ENCODE measurements at places on chromosomes 13 and 19.

DNA sequence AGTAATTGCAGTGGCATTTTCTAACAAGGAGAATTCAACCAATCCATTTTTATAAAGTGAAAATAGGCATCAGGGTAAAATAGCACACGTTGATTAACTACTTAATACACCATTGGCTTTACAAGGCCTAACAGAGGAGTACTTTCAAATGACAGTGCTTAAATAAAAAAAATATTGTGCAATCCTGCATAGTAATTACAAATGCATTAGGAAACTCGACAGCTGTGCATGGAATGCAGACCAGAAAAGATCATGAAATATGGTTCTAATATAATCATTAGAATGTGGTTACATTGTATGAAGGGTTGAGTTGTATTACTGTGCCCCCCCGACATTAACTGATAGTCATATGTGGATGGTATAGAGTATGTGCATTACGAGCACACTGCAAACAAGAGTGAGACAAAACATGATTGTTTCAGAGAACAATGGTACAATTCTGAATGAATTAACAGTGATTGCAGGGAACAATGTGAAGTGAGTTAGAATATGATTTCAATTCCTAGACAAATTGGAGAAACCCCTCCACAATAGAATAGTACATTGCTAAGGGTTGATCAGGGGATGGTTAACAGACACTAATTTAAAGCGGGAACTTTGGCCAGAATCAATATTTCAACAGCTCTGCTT lies 270.6 kb downstream of the GPC5 start:
- no peak for DNase-seq

DNA sequence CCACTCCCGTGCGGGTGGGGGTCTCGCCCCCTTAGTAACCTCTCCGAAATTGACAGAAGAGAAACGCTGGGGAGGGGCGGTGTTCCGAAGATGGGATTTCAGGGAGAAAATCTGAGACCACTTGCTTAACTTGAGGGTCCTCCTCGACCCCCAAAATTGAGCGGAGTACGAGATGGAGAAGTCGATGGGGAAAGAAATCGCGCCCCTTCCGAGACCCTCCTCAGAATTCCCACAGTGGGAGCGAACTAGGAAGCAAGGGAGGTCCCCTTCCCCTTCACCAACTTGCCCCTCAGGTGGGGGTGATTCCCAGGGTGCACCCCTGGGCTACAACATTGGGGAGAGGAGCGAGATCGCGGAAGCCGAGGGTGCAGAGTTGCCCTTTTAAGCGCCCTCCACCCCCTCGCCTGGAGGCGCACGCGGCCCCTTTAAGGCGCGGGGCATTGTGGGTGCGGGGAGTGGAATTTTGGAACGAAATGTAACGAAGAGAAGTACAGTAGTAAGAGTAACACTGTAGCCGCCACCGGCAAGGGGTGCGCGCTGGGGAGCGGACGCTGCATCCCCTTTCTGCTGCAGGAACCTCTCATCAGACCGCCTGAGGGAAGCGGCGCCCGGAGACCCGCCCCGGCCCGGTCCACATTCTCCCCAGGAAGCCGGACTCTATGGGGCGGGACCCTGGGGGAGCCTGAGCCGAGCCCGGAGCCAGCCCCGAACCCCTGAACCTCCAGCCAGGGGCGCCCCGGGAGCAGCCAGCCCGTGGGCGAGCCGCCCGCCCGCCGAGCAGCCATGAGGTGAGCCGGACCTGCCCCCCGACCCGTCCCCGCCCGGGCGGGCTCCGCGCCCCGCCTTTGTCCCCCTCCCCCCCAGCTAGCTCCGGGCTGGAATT lies at the start of gene VASP:
VASP (plus strand) TSS at position 491 of the 883 bp plus-strand sequence; CDS start at position 784, 293 bp downstream.
- DNase-seq, result peak; percentile 81

DNA sequence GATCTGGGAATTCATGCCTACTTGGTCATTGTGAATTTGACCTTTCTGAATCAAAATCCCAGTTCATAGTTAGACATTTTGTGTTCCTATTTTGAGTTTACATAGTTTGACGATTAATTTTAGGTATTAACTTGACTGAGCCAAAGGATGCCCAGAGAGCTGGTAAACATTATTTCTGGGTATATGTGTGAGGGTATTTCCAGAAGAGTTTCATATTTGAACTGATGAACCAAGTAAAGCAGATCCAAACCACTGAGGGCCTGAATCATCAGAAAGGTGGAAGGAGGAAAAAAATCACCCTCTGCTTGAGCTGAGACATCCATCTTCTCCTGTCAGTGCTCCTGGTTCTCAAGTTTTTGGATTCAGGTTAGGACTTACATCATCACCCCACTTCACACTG lies 116.6 kb downstream of the CYSLTR2 start:
- DNase-seq, result no peak

- peak; percentile 81 for DNase-seq
Observed at GRCh38 chr19:54188215-54188871, 1.0 kb downstream of the MBOAT7 start.

- DNase-seq, result no peak
Observed at GRCh38 chr13:102677122-102677521, 17.7 kb downstream of the METTL21C start.

GRCh38 chr19:35710784-35711723 lies 6.7 kb downstream of the ZBTB32 start:
- no peak for DNase-seq

GRCh38 chr13:80955501-80955900 lies 614.6 kb upstream of the SPRY2 start:
- DNase-seq, result no peak

DNA sequence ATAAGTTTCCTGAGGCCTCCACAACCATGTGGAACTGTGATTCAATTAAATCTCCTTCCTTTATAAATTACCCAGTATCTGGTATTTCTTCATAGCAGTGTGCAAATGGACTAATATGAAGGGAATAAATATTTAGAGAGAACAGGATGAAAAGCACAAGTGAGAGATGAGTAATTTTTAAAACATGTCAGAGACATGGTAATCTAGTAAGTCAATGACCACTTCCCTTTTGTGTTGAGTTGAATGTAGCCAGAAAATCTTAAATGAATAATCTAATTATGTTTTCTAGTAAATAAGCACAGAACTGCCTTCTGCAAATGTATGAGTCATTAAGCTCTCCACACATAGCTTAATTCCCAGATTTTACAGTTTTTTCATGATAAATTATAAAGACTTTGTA lies 524.1 kb upstream of the SLITRK5 start:
- DNase-seq, result peak; percentile 79

DNA sequence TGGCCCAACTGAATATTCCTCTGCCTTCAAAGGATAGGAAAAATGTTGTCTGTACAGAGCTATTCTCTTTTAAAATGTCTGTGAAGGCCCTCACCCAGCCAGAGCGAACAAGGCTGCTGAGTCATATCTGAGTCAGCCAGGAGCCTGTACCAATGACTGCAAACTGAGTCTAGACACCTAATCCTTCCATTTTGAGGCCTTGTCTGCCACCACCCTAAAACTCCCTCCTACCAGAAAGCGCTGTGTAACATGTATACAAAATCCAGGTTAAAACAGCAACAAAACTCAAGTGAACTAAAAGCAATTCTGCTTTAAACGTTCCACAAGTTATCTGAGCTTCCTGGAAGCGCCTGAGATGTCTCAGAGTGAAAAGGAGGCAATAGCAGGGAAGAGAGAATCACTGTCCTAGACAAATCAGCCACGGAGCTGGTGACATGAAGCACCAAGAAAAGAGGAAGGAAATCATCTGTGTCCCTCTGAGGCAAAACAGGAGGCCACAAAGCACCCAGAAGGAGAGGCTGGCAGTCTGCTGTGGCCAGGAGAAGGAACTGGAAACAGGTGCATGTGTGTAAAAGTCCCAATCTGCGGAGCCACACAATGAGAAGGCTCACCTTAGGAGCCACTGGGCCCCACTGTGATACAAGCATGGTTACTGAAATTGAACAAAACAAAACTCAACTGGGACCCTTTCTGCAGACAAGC lies 10.2 kb downstream of the DHRS12 start:
- peak; percentile 87 for DNase-seq

DNA sequence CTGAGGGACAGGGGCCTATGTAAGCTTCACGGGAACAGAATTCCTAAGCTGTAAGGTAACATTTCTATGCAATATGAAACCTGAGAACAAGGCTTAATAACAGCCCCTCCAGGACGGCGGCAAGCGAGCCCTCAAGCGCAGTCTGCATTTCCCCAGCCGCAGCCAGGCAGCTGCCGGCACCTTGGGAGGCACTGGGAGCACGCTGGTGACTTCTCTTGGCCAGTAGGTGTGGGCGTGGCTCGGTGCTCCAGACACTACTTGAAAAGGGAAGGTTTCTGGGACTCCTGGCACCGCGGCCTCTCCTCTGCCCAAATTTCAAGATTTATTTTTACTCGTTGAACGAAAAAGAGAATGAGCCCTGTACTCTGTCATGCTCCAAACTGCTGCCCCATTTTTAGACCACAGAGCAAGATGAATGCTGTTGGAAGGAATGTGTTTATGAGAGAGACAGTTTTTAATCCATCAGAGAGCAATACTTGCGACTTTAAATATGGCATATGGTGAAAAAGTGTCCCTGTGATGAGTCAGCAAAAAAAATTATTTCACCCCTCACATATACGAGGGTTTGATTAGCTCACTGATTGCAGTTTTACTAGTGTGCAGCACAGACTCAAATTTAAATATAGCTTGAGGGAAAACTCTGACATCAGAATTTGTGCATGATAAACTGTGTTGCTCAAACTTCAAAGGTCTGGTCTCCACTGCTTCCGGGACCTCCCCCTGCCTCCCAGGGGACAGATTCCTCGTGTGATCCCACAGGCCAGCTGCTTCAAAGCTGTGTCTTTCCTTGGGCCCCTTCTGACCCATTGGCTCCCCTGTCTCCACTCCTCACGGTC lies 81.2 kb downstream of the COL4A2 start:
- DNase-seq, result peak; percentile 66

GRCh38 chr13:33319859-33320258 lies 34.3 kb upstream of the STARD13 start:
- DNase-seq, result no peak

DNA sequence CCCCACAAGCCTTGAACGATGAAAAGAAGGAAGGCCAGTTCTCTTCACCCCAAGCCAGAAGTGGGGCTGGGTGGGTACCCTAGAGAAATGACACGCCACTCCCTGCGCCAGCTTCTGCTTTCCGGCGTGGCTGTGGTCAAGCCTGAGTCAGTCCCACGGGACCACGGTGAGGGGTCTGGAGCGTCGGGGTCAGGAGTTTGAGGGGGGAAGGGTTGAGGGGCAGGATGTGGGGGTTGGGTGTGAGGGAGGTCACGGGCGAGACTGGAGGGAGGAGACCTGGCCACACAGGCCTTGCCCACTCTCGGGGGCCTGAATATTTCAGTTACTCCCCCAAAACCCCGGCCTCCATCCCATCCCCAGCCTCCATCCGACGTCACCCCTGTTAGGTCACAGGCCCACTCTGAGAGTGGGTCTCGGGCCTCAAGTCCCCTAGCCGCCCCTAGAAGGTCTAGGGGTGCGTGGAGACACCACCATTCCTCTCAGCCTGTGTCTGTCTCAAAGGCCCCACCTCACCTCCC lies 500 bp upstream of the IFI30 start:
- no peak for DNase-seq

- no peak for DNase-seq
Observed at GRCh38 chr19:7918615-7919421, 1.3 kb upstream of the SNAPC2 start.

DNA sequence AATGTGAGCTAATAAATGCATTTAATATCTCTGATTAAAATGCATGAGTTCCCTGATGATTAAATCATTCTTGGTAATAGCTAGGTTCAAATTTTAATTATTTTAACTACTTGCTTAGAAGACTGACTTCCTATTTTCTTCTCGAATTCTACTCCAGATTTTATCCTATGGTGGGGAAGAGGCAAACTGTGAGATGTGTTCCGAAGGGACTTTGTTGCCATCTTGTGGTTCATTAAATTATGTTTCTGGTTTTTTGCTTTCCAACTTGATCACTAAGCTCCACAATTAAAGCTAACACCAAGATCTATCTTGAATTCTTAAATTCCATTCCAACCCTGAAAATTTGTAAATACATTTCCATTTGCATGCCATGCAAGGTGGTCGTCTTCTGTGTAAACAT lies 538.4 kb upstream of the PCDH20 start:
- no peak for DNase-seq

- DNase-seq, result no peak
Observed at GRCh38 chr19:43575955-43576878, 616 bp downstream of the PINLYP start.

GRCh38 chr13:20571676-20572075 lies 4.7 kb downstream of the IFT88 start:
- no peak for DNase-seq

GRCh38 chr13:79423801-79424642 lies 18.0 kb upstream of the RBM26 start:
- peak; percentile 57 for DNase-seq

- no peak for DNase-seq
Observed at GRCh38 chr13:90766386-90766902, 581.0 kb upstream of the MIR17HG start.

- DNase-seq, result no peak
Observed at GRCh38 chr13:41763782-41764181, 197.1 kb downstream of the VWA8 start.

- DNase-seq, result no peak
Observed at GRCh38 chr19:38422438-38422837, 3.6 kb downstream of the RASGRP4 start.

DNA sequence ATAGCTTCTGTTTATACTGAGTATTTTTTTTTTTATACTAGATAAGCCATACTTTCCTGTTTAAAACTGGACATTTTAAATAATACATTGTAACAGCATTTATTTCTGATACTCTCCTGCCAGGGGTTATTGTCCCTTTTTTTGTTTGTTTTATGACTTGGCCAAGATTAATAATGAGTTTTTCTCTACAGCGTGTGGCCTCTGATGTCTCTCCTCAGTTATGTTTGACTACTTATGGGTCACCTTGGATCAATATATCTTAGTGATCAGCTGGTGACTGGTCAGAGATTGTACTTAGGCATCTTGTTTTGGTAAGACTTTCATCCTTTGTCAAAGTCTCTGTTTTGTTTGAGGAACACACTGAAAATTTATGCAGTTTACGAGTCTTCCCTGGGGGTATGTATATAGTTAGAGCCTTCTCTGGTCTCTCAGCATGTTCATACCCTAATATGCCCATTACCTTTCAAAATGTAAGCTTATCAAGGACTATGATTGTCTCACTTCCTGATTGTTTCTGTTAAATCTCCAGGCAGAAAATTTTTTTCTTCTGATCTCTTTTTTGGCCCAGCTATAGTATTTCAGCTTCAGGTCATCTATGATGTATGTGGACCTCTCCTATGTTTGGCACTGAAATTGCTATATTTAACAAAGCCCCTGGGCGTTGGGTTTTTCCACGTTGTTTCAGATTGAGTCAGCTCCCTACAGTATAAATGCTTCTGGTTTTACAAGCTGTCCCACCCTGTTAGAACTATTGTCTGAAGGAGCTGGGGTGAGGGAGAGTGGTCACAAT lies 87.9 kb downstream of the URI1 start:
- DNase-seq, result no peak

- no peak for DNase-seq
Observed at GRCh38 chr19:49907745-49908446, 11.2 kb upstream of the IL4I1 start.

GRCh38 chr13:35309706-35310105 lies 166.8 kb downstream of the MAB21L1 start:
- no peak for DNase-seq

- DNase-seq, result no peak
Observed at GRCh38 chr13:107956889-107957288, 258.4 kb downstream of the LIG4 start.

- no peak for DNase-seq
Observed at GRCh38 chr19:58284199-58284598, 5.4 kb downstream of the ZNF8 start.

- no peak for DNase-seq
Observed at GRCh38 chr19:50906217-50906616, 5.0 kb downstream of the KLK4 start.

GRCh38 chr13:57137585-57137984 lies 3.1 kb upstream of the PRR20A start:
- DNase-seq, result no peak

- no peak for DNase-seq
Observed at GRCh38 chr13:113053801-113054604, 51.6 kb upstream of the F7 start.

Measured in amniotic epithelial cell (primary cell).